ENCODE measurements at places on chromosomes 6 and 20. TPM values are rescaled to one million over a fixed set of nuclear protein-coding genes. Genes with fewer than 3 reads are reported as not detected.
A peak's percentile ranks its signal among the peaks of the same experiment; 100 is the strongest.

GRCh38 chr6:89308525-89309395, 6.3 kb downstream of the GABRR2 start:
- no peak for DNase-seq
- peaks cover 10% of the 10 kb centered on the region for H3K4me1 ChIP-seq
- no peaks in the 10 kb centered on the region for H3K27me3 ChIP-seq
- H3K4me3 ChIP-seq, result no peak overlapping the region

DNA sequence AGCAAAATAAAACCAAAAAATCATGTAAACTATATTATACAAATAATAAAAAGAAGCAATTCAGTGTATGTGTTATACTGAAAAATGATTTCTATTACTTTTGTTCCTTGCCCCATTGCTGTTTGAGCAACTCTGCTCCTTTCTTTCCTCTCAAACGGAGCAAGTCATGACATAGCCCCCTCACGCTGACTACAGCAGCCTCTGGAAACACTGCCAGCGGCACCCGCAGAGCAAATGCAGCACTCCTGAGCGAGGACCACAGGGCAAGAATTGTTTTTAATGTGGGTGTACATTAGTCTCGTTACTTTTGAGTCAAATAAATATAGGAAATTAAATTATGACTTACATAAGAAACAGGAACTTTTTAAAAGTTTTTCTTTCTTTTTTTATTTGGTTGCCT, 350.1 kb upstream of the HSF2 start:
- DNase-seq, result peak; percentile 50
- no peaks in the 10 kb centered on the region for H3K27me3 ChIP-seq
- H3K4me3 ChIP-seq, result no peak overlapping the region
- peaks cover 6% of the 10 kb centered on the region for H3K4me1 ChIP-seq
- no peak overlapping the region for H3K27ac ChIP-seq
- H3K36me3 ChIP-seq, result no peaks in the 10 kb centered on the region

DNA sequence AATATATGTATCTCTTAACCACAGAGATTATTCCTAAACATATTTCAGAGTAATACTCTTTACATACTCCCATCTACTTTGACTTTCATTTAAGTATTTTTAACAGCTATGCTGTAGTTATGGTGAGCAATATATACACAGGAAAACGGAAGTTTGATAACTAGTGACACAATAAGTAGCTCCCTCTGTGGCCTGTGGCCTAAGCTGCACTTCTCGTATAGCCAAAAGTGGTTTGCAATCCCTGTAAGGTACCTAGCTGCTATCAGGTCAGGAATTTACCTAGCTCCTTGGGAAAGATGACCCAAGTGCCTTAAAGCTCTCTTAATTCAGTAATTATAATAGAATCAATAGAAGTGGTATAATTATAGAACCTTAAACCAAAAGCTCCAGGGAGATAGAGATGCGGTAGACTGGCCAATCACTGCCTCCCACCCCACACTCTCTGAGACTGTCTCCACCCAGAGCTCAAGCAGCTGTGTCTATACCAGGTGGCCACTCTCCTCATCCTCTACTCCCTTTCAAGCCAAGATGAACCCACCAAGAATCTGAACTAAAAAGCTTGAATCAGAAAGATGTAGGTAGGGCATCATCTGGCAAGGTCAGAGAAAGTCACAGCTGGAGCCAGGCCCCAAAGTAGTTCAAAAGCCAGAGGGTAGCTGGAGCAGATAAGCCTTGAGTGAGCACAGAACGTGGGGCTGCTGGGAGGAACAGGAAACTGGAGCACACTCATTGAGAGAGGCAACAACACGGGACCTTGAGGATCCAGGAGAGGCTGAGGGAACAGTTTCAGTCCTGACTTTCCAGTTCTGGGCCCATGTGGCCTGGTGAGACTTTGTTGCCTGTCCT, 84.9 kb upstream of the ASF1A start:
- no peak overlapping the region for H3K4me3 ChIP-seq
- no peaks in the 10 kb centered on the region for H3K4me1 ChIP-seq
- peaks cover 3% of the 10 kb centered on the region for H3K36me3 ChIP-seq
- DNase-seq, result no peak
- H3K27ac ChIP-seq, result no peak overlapping the region

- H3K36me3 ChIP-seq, result no peaks in the 10 kb centered on the region
- no peak for DNase-seq
- H3K27me3 ChIP-seq, result no peaks in the 10 kb centered on the region
- no peak overlapping the region for H3K4me3 ChIP-seq
These were observed 191.0 kb downstream of the IBTK start for GRCh38 chr6:82056567-82056966.

- H3K27ac ChIP-seq, result no peak overlapping the region
- no peaks in the 10 kb centered on the region for H3K27me3 ChIP-seq
- DNase-seq, result peak; percentile 92
- H3K4me1 ChIP-seq, result no peaks in the 10 kb centered on the region
- peak overlapping the region; percentile 30 for H3K4me3 ChIP-seq
These were observed 24.5 kb downstream of the TSPYL4 start for GRCh38 chr6:116229287-116229913.

- no peaks in the 10 kb centered on the region for H3K4me1 ChIP-seq
- no peak overlapping the region for H3K4me3 ChIP-seq
- no peaks in the 10 kb centered on the region for H3K27me3 ChIP-seq
- DNase-seq, result peak; percentile 38
- no peaks in the 10 kb centered on the region for H3K36me3 ChIP-seq
These were observed 70.9 kb downstream of the VIP start for GRCh38 chr6:152821525-152821924.

GRCh38 chr20:40532103-40532502, 156.9 kb downstream of the MAFB start:
- H3K36me3 ChIP-seq, result no peaks in the 10 kb centered on the region
- H3K4me3 ChIP-seq, result no peak overlapping the region
- DNase-seq, result peak; percentile 57
- no peak overlapping the region for H3K27ac ChIP-seq

DNA sequence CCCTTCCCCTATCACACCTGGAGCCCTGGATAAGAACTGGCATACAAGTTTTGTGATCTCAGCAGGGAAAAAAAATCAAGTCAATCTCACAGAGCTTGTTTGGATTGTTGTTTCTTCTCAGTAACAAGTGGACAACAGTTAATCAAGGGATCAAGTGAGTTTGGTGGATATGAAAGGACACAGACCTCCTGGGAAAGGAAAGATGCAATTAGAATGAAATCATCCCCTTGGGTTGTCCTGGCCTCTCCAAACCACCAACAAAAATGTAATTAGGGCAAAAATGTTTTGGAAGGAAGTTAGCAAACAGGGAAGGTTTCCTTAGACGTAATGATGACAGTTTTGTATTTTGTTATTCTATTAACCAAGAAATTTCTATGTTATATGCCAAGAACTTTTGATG, 99.1 kb upstream of the PRDM1 start:
- no peaks in the 10 kb centered on the region for H3K36me3 ChIP-seq
- no peak overlapping the region for H3K4me3 ChIP-seq
- H3K4me1 ChIP-seq, result peaks cover 10% of the 10 kb centered on the region
- DNase-seq, result no peak
- no peak overlapping the region for H3K27ac ChIP-seq

- no peaks in the 10 kb centered on the region for H3K36me3 ChIP-seq
- peaks cover 5% of the 10 kb centered on the region for H3K27me3 ChIP-seq
- no peak for DNase-seq
These were observed 44.5 kb upstream of the EZR start for GRCh38 chr6:158863646-158864045.

DNA sequence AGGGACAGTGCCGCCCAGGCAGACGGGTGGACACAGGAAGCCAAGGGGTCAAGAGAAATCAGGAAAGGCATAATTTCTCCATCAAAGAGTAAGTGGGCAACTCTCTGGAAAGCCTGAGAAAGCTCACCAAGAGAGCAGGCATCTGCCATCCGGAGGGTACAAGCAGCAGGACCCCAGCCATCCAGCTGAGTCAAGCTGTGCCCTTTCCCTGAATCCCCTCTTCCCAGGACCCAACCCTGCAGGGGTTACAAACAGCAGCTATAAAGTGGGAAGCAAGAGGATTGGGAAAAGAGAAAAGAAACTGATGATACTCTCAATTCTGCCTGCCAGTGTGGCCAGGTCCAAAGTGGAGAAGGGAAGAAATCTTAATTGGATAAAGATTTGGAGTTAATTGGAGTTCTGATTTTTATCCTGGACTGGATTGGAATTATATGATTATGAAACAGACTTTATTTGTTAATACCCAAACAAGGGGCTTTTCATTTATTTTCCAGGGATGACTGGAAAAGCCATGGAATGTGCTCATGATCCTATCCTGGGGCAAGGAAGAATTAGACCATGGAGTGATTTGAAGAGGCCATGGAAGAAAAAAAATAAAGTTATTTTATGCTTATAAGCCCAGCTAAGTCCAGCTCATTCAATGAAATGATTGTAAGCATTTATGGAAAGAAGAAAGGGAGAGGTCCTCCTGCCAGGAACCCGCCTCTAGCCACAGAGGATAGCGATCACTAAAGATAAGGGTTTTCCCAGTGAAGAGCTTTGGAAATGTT, 34.9 kb downstream of the NHLRC1 start:
- H3K4me3 ChIP-seq, result no peak overlapping the region
- no peak for DNase-seq
- H3K27ac ChIP-seq, result no peak overlapping the region
- no peaks in the 10 kb centered on the region for H3K36me3 ChIP-seq
- H3K4me1 ChIP-seq, result peaks cover 5% of the 10 kb centered on the region

GRCh38 chr6:52517502-52518278, 59.2 kb downstream of the TRAM2 start:
- peaks cover 11% of the 10 kb centered on the region for H3K4me1 ChIP-seq
- peak; percentile 49 for DNase-seq
- no peak overlapping the region for H3K4me3 ChIP-seq
- no peaks in the 10 kb centered on the region for H3K27me3 ChIP-seq
- H3K27ac ChIP-seq, result no peak overlapping the region
- no peaks in the 10 kb centered on the region for H3K36me3 ChIP-seq

DNA sequence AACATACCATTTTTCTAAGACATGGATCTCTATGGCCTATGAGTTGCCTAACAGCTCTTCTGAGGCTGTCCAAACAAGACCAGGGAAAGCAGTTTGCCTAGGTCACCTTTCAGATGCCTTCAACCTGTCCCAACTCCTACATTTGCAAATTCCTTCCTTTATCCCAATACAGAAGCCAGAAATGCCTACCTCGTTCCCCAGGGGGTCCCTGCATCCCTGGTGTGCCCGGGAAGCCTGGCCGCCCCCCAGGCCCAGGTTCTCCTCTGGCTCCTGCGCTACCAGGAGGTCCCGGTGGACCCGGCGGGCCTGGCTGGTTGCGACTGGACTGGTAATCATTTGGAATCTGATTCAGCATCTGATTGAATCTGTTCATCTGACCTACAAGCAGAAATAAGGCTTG, 115.9 kb downstream of the COL12A1 start:
- peaks cover 4% of the 10 kb centered on the region for H3K4me1 ChIP-seq
- no peak overlapping the region for H3K4me3 ChIP-seq
- H3K27me3 ChIP-seq, result peaks cover 11% of the 10 kb centered on the region
- no peak overlapping the region for H3K27ac ChIP-seq

- peaks cover 22% of the 10 kb centered on the region for H3K4me1 ChIP-seq
- no peaks in the 10 kb centered on the region for H3K27me3 ChIP-seq
- H3K36me3 ChIP-seq, result no peaks in the 10 kb centered on the region
These were observed 4.8 kb downstream of the ASXL1 start for GRCh38 chr20:32362901-32363364.

- H3K36me3 ChIP-seq, result no peaks in the 10 kb centered on the region
- DNase-seq, result no peak
- H3K27me3 ChIP-seq, result no peaks in the 10 kb centered on the region
These were observed 23.6 kb upstream of the THEMIS start for GRCh38 chr6:127924440-127924839.

- H3K27me3 ChIP-seq, result no peaks in the 10 kb centered on the region
- no peak for DNase-seq
- H3K4me1 ChIP-seq, result peaks cover 8% of the 10 kb centered on the region
- H3K4me3 ChIP-seq, result no peak overlapping the region
- H3K27ac ChIP-seq, result no peak overlapping the region
These were observed 4.2 kb downstream of the UBE2J1 start for GRCh38 chr6:89348372-89348771.

- no peaks in the 10 kb centered on the region for H3K27me3 ChIP-seq
- H3K4me1 ChIP-seq, result no peaks in the 10 kb centered on the region
- no peak overlapping the region for H3K27ac ChIP-seq
These were observed 207.5 kb downstream of the MANEA start for GRCh38 chr6:95784869-95785268.

- H3K4me3 ChIP-seq, result no peak overlapping the region
- no peaks in the 10 kb centered on the region for H3K4me1 ChIP-seq
- H3K36me3 ChIP-seq, result no peaks in the 10 kb centered on the region
These were observed 173.8 kb downstream of the GMPR start for GRCh38 chr6:16412171-16412570.

GRCh38 chr6:166952567-166953486, 3.5 kb downstream of the RNASET2 start:
- H3K27ac ChIP-seq, result no peak overlapping the region
- peaks cover 7% of the 10 kb centered on the region for H3K4me1 ChIP-seq
- H3K36me3 ChIP-seq, result no peaks in the 10 kb centered on the region
- H3K27me3 ChIP-seq, result peaks cover 9% of the 10 kb centered on the region
- no peak for DNase-seq

- H3K27ac ChIP-seq, result no peak overlapping the region
- H3K4me3 ChIP-seq, result no peak overlapping the region
These were observed 515.7 kb upstream of the BTBD3 start for GRCh38 chr20:11401988-11402387.

DNA sequence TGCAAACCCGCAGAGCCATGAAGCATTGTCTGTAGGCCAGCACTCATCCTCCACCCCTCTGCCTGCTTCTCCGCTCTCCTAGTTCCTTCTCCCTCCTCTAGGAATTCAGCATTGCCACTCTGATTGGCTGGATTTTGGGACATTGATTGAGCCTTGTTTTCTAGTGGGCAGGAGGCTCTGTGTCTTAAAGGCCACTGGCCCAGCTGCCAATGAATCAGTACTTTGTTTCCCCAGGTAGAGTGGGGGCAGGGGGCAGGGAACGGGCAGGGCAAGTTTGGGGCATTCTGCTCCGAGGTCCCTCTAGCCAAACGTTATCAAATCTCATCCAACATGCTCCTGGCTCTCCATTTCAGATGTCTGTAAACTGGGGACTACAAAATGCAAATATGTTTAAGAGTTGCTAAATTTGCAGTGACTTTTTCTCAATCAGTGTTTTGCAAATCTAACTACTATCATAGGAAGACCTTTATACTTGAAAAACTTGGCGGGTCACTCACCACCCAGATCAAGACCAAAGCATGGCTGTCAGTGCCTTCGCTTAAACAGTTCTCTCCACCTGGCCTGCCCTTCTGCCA, 10.4 kb upstream of the BPI start:
- peak; percentile 65 for DNase-seq
- H3K27ac ChIP-seq, result no peak overlapping the region
- peaks cover 11% of the 10 kb centered on the region for H3K4me1 ChIP-seq
- no peak overlapping the region for H3K4me3 ChIP-seq
- no peaks in the 10 kb centered on the region for H3K36me3 ChIP-seq

GRCh38 chr6:29935273-29935955, 6.9 kb upstream of the HLA-A start:
- H3K36me3 ChIP-seq, result no peaks in the 10 kb centered on the region
- no peak overlapping the region for H3K27ac ChIP-seq
- H3K4me1 ChIP-seq, result peaks cover 5% of the 10 kb centered on the region
- H3K27me3 ChIP-seq, result no peaks in the 10 kb centered on the region

The NRSN1 gene
- 0.19 TPM for total RNA-seq

The CYP21A2 gene
- not detected for total RNA-seq

The NOX3 gene
- total RNA-seq, result not detected

The OXT gene
- not detected for total RNA-seq

The TOMM6 gene
- total RNA-seq, result 182 TPM

The EPB41L2 gene
- 39.8 TPM for total RNA-seq

The TULP4 gene
- total RNA-seq, result 143 TPM

The CGA gene
- total RNA-seq, result not detected

The BNIP5 gene
- not detected for total RNA-seq

The NHSL1 gene
- 12.1 TPM for total RNA-seq

The SYNE1 gene
- 6.0 TPM for total RNA-seq

The GCNT2 gene
- 48.4 TPM for total RNA-seq

The MAFB gene
- 1.3 TPM for total RNA-seq

The NRN1 gene
- 0.74 TPM for total RNA-seq

Data from neural progenitor cell (in vitro differentiated cells).